ENCODE measurements at places on chromosomes 16 and 17.
A peak's percentile ranks its signal among the peaks of the same experiment; 100 is the strongest.

DNA sequence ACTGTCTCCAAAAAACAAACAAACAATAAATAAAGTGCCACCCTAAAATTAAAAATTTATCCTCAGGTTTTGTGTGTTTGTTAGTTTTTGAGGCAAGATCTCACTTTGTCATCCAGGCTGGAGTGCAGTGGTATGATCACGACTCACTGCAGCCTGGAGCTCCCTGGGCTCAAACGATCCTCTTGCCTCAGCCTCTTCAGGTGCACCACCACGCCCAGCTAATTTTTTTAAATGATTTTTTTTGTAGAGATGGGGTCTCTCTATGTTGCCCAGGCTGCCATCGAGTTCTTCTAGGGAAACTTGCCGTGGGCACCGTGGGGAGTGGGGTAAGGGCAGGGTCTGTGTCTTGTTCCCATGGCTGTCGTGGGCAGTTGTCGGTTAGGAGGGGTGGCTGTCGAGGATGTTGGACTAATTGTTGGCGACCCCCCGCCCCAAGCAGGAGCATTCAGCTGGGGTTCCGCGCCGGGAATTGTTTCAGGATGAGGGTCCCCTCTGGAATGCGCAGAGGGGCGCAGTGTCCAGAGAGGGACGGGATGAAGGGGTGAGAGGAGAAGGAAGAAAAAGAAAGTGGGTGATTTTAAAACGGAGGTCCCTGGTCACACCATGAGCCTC, 1.1 kb upstream of the RNF213 start:
- DNase-seq, result no peak

GRCh38 chr17:72087876-72088275, 32.9 kb upstream of the SOX9 start:
- DNase-seq, result no peak

GRCh38 chr17:33057564-33057963, 65.9 kb downstream of the SPACA3 start:
- no peak for DNase-seq

GRCh38 chr17:59492091-59492451, 73.3 kb upstream of the DHX40 start:
- DNase-seq, result no peak

DNA sequence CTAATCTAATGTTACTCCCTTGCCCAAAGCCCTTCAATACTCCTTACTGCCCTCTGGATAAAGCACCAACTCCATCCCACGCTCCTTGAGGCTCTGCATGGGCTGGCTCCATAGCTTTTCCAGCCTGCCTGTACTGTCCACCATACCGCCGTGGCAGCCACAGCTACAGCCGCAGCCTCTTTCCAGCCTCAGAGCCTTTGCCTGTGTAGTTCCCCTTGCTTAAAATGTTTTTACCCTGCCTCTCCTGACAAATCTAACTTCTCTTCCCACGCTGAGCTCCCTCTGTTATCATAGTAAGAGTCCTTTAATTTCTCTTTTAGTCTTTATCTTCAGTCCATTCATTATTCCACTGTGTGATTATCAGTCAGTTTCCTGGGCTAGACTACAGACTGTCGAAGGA, 22.0 kb downstream of the TEX14 start:
- DNase-seq, result no peak

GRCh38 chr17:30579610-30580315, 102.6 kb downstream of the GOSR1 start:
- no peak for DNase-seq

- no peak for DNase-seq
Observed at GRCh38 chr17:76714822-76715495, 4.2 kb upstream of the MXRA7 start.

- peak; percentile 59 for DNase-seq
Observed at GRCh38 chr17:34519282-34519681, 60.1 kb upstream of the TMEM132E start.

- no peak for DNase-seq
Observed at GRCh38 chr17:36600936-36601302, 464 bp upstream of the MRM1 start.

- DNase-seq, result no peak
Observed at GRCh38 chr16:54282202-54282927, 4.2 kb downstream of the IRX3 start.

DNA sequence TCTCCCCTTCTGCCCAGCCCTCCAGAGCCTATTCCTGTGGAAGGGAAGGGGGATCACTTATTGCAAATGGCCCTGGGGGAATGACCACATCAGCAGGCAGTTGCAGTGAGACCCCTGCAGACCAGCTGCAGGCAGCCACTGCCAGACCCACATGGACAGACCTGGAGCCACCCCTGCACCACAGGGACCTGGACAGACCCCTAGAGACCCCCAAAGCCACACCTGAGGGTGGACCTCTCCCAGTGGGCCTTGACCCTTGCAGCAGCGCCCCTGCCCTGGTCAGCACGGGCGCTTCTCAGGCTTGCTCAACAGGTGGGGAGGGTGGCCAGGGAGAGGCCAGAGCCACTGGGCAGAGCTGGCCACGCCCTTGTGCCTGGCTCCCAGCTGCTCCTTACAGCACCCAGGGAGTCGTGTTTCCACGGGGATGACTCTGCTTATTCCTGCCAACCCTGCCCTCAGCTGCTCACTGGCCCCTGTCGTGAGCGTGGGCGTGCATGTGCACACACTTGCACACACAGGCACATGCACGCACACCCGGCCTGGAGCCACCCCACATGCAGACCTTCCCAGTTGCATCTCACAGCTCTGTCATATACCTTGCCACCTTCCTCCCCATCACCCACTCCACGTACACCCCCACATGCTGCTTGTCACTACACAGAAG, 1.3 kb upstream of the SCN4A start:
- no peak for DNase-seq

DNA sequence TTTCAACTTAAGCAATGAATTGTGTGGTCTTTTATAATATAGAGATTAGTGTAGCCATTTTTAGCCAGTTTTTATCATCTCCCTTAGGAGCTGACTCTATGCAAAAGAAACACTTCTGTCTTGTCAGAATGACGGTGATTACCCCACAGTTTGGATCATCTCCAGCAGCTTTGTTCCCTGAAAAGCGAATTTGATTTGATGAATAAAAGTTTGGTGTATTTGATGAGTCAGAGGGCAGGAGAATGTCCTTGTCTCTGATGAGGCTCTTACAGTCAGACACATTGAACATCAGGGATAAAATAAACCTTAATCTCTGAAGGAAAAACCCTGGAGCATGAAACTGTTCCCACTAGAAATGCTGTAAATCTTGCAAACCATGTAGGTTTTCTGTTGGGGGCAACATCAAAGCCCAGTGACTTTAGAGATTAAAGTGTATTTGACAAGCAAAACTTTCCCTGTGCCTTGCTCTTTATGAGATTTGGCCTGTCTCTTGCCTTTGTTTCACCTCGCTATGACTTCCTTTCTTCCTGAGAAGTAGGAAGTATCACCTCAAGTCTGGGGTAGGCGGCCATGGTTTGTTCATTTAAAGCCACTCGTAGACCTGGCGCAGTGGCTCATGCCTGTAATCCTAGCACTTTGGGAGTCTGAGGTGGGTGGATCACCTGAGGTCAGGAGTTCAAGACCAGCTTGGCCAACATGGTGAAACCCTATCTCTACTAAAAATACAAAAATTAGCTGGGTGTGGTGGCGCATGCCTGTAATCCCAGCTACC, 209.3 kb downstream of the FTO start:
- no peak for DNase-seq

- DNase-seq, result no peak
Observed at GRCh38 chr17:73284906-73285602, 23.4 kb upstream of the CPSF4L start.

- DNase-seq, result no peak
Observed at GRCh38 chr16:89738538-89739317, 17.4 kb downstream of the ZNF276 start.

- no peak for DNase-seq
Observed at GRCh38 chr17:77827039-77827438, 131.5 kb upstream of the TNRC6C start.

DNA sequence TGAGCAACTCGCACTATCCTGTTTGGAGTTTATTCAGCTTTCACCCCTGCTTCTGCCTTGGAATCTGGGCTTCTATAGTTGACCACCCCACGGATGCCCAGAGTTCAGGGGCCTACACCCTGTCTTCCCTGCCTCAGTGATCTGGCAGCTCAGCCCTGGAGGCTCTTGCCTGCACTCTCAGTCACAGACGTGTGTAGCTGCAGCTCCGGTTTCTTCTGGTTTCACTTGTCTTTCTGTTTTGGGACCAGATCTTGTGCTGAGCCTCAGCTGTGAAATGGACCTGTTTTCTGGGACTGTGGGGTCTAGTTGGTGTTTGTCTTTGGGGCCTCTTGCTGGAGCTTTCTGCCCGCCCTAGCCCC, 5.8 kb downstream of the GPT2 start:
- no peak for DNase-seq
